ENCODE measurements at places on chromosomes 11 and 22.

GRCh38 chr11:69358398-69359020 lies 64.6 kb downstream of the MYEOV start:
- DNase-seq = no peak

- DNase-seq = no peak
Observed at GRCh38 chr11:57513911-57514537, 1.5 kb downstream of the SLC43A1 start.

DNA sequence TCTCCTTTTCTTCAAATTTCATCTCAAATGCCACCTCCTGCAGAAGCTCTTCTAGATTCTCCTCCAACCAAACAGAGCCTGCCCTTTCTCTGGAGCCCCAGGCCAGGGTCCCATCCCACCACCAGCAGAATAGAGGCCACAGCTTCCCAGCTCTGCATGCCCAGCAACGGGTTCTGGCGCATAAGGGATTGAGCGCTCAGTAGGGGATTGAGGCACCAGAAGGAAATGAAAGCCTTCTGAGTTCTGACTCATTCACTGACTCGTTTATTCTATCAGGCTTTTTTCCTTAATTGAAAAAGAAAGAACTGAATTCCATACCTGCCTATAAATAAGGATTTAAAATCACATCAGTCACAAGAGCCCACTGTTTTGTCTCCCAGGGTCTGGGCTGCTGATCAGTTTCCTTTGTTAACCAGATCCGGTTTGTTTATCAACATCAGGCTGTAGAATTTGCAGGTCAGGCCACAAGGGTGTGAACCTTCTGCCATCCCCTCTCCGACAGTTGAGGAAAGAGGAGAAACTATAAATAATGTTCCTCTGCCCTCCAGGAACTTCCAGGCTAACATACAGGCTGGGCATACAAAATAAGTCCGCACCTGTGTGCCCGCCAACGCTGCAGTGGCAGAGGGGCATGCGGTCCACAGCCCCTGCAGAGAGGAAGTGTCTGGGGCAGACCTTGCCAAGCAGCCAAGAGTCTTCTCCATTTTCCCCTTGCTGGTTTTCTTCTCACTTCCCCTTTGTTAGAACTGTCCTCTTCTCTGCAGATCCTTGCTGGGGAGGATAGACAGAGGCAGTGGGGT lies 63.5 kb upstream of the PRDM11 start:
- no peak for DNase-seq

GRCh38 chr11:78664636-78665035 lies 90.0 kb upstream of the NARS2 start:
- DNase-seq = no peak

DNA sequence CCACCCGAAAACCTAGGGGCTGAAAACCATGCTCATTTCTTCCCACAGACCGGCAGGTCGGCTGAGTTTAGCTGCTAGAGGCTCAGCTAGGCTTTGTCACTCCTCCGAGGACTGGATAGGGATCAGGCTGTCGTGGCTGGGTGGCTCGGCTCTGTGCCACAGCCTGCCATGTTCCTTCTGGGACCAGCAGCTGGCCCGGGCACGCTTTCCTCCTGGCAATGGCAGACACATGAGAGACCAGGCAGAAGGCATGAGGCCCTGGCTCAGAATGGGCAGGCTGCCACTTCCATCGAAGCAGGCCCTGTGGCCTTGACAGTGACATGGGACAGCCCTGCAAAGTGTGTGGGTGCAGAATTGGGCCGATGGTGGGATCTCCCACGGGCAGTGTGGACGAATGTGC lies 20.9 kb downstream of the PARVG start:
- DNase-seq = no peak

- DNase-seq = no peak
Observed at GRCh38 chr11:35962369-35963138, 18.7 kb downstream of the LDLRAD3 start.

GRCh38 chr11:133323354-133323753 lies 208.9 kb downstream of the OPCML start:
- no peak for DNase-seq

DNA sequence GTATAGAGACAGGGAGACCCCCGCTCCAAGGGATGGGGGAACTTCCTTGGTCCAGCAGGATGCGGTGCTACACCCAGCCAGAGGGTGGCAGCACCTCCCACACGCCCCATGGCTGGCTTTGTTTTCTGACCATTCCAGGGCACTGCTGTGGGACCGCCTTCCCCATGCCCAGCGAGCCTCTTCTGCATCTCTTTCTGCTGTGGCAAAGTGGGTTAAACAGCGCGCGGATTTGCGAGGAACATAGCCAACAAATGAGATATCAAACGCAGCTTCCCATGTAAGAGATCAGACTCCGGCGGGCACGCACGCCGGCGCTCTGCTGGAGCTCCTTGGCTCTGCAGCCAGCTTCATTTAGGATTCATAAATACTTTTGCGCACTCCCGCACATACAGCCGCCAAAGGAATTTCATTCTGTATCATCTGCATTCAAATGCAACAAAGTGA lies 485.8 kb upstream of the CADM1 start:
- DNase-seq = peak; percentile 2

DNA sequence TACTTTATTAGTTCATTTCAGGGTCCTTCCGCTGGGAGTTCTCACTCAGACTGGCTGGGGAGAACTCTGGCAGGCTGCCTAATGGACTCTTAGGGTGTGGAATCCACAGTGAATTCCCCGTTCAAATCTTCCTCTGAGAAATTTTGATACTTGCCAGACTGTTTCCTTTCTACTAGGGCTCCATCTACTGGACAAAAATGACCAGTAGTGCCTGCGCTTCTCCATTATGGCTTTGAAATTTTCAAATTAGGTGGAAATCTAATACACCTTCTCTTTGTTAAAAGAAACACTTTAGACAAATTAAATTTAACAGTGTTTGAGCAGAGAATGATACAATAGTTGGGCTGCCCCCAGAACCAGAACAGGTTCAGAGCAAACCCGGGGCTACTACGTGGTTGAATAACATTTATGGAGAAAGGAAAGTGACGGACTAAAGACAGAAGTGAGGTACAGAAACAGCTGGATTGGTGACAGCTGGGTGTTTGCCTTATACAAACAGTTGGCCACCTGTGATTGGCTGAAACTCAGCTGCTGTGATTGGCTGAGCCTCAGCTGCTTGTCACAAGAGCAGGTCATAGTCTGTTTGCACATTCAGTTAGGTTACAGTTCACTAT lies 52.9 kb upstream of the FDX1 start:
- peak; percentile 65 for DNase-seq

- no peak for DNase-seq
Observed at GRCh38 chr22:50319503-50319951, 7.3 kb downstream of the DENND6B start.

DNA sequence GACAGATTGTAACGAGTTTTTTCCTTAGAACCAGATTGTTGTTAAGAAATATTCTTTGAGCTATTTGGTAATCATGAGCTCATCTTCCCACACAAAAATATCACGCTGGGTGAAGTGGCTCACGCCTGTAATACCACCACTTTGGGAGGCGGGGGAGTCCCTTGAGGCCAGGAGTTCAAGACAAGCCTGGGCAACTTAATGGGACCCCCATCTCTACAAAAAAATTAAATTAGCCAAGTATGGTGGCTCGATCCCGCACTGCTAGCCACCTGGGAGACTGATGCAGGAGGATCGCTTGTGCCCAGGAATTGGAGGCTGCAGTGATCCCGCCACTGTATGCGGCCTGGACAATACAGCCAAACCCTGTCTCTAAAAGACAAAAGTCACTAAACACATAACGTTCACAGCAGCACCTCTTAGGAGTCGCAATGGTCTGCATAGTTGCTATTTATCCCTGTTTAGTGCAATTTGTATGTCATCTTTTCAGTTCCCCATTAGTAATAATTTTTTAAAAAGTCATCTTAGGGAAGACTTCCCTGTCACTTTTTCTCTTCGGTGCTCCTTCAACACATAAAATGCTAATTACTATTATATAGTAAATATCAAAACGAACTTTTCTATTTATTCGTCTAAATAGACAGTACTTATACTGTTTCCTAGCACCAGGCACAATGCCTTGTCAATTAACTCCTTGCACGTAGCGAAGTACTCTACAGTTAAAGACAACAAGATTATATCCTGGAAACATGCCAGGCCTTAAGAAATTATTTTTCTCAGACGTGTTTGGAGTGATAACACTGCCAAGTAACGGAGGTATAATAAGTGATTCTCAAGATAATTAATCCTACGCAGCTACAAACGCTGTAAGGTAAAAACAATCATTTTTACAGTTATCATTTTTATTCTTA lies 1.1 kb downstream of the ST13 start:
- no peak for DNase-seq

- DNase-seq = no peak
Observed at GRCh38 chr11:75510004-75510722, 15.6 kb downstream of the GDPD5 start.

DNA sequence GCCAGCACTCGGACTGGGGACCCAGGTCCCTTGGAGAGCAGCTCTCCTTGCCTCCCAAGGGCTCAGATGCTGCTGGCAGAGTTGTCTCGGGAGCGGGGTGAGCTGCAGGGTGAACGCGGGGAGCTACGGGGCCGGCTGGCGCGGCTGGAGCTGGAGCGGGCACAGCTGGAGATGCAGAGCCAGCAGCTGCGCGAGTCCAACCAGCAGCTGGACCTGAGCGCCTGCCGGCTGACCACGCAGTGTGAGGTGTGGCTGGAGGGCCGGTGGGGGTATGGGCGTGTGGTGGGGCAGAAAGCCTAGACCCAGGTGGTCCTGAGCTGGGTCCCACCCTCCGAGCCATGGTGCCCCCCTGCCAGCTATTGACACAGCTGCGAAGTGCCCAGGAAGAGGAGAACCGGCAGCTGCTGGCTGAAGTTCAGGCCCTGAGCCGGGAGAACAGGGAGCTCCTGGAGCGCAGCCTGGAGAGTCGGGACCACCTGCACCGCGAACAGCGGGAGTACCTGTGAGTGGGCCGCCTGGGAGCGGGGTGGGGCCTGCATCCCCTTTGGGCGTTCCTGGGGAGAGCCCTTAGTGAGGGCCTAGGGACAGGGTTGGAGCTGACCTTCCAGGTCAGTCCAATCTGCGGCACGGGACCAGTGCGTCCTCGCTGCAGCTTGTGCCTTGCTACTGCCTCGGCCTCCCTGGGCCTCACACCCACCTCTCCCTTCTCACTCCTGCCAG lies 5.8 kb upstream of the RPS6KA4 start:
- no peak for DNase-seq

GRCh38 chr22:49678842-49679170 lies 148.9 kb downstream of the BRD1 start:
- DNase-seq = no peak

GRCh38 chr22:39907047-39907446 lies 6.2 kb downstream of the GRAP2 start:
- no peak for DNase-seq

DNA sequence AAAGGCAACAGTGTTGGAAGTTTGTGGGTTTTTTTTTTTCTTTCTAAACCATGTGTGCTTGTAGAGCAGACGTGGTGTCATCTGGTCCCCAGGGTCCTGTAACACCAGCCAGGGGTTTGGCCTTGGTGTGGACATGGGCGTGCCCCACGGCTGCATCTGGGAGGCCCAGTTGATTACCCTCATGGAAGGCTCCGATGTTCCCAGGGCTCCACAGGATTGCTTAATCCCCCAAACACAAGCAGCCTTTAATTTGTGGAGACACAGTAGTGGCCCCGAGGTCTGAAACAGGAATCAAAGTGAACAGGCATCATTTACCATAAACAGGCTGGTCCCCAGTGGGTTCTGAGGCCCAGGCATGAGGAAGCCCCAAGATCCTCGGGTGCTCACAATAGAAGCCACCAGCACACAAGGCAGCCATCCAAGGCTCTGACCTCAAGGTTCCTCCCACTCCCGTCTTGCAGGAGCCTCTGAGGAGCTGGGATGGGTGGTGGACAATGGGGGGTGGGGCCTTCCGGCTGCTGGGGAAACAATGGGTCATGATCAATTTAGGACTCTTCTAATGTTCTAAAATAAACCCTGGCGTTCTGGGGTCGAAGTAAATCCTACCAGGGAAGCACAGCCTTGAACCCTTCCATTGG lies 115.0 kb upstream of the CD82 start:
- DNase-seq = no peak

DNA sequence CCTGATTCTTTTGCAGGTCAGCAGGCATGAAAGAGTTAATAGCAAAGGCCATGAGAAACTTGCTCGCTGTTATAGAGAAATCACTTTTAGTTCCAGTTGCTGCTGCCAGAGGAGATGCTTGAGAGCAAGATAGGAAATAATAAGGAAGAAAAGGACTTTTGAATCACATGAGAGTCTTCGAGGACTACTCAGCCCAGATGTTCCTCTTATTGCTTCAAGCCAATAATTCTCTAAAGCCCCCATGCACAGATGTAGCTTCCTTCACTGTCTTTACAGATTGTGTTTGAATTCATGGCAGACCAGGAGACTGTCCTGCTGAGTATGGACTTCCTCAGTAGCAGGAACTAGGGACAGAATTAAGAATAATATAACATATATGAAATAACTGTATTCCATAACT lies 50.1 kb upstream of the OLFML1 start:
- no peak for DNase-seq

- DNase-seq = peak; percentile 85
Observed at GRCh38 chr22:29821291-29822016, 16.6 kb downstream of the ASCC2 start.

DNA sequence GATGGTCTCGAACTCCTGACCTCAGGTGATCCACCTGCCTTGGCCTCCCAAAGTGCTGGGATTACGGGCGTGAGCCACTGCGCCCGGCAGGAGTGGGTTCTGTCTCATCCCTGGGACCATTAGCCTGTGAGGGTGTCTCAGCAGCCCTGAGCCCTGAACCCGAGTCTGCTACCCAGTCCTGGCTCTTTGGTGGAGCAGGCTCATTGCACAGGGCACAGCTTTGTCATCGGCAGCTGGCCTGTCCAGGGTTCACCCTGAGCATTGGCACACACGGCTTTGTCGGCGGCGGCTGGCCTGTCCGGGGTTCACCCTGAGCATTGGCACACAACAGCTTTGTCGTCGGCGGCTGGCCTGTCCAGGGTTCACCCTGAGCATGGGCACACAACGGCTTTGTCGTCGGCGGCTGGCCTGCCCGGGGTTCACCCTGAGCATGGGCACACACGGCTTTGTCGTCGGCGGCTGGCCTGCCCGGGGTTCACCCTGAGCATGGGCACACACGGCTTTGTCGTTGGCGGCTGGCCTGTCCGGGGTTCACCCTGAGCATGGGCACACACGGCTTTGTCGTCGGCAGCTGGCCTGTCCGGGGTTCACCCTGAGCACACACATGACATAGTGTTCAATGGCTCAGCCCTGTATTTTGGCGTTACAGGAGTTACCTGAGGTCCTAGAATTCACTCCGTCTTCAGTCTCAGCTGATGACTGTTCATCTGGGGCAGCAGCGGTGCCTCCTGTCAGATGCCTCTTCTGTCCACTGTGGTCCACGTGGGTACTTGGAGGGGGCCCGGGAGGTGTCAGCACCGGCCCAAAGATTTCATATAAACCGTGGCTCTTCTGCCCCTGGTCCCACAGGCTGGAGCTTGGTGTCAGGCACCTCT lies 1082.5 kb downstream of the BRD1 start:
- no peak for DNase-seq

GRCh38 chr22:20472629-20473442 lies 22.8 kb downstream of the KLHL22 start:
- no peak for DNase-seq

DNA sequence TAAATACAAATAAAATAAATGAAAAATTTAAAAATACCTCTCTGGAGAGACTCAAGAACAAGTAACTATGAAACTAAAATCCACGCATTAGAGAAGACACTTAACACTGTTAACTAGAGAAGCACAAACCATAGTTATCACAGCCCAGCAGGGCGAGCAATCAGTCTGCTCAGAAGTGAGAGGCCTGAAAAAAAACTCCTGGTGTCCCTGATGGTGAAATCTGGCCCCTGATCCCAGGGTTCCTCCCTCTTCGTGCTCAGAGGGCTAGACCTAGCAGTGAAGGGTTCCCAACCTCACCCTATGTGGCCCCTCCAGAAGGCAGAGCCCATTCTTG lies 49.7 kb upstream of the VPREB1 start:
- no peak for DNase-seq
